ENCODE measurements at places on chromosomes 4 and X.

DNA sequence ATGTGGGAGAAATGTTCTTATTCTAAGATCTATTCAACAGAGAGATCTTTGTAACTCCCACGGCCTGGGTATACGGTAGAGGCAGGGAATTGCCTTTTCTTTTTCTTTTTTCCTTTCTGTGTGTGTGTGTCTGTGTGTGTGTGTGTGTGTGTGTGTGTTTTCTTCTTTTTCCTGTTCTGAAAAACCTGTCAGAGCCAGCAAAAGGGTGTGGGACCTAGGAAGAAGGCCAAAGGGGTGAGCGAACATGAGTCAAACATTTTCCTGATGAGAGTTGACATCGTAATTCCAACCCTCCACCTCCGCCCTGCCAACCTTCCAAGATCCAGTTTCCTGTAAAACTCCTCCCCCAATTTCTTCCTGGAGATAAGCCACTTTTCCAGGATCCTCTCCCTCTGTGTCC is 2.8 kb upstream of the CHIC2 start:
- no peak for DNase-seq

DNA sequence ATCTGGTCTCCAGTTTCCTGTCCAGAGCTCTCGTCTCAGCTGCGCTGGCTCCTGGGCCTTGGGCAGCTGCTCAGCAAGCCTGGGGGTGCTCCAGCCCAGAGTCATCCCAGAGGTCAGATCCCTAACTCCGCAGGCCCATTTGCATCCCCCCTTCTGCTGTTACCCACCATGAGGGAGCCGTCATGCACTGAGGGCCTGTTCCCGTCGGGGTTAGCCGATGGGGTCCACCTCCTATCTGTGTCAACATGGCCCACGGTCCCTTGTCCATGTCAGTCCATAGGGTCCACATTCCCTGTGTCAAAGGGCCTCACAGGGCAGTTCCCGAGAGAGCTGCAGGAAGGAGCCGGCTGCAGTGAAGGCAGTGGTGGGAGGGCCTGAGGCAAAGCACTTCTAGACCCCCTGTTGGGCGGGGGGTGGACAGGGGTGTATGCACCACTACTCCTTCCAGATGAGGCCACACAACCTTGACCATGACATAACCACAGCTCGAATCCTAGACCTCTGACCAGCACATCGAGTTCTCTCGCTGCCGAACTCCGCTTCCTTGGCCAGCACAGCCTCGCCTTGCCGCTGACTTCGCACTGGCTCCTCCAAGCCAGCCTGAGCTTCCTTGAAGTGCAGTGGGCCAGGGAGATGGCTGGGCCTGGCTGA is 24.9 kb downstream of the WDR1 start:
- DNase-seq, result no peak

DNA sequence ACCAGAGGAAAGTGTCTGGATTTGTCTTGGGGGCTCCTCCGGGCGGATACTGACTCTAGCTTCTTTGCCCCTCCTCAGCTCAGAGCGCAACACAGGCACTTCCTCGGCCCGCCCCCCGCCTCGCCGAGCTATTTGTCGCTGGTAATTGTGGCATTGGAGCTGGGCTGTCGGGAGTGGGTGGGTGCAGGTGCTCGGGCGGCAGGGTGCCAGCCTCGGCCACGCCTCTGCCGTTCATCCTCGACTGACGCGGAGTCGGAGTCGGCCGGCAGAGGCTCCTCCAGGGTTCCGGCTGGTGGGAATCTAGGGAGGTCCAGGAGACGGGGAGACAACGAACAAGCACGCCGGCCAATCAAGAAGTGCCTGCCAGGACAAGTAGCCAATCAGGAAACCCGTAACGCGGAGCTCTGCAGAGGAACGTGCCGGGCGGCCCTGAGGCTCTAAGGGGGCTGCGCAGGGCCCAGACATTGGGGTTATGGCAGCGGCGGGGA is 3.9 kb upstream of the SYN1 start:
- DNase-seq, result peak; percentile 57

- no peak for DNase-seq
Measured at GRCh38 chr4:61531188-61531587, 331.1 kb downstream of the ADGRL3 start.

DNA sequence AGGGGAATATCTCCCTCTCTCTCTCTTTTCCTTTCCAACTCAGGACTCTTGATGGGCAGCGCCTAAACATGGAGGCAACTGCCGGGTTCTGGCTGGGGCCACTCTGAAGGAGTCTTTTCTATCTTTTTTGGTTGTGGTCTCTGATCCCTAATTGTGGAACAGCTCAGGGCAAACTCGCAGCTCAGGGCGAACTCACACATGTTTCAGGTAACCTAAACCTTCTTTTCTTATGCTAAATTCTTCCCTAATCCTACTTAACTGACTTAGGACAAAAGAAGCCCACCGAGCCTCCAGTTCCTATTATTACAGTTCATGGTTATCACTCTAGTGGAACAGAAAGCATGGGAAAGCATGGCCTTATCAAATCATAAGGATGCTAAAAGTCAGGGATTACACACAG is 21.3 kb downstream of the ETDA start:
- DNase-seq, result no peak

- DNase-seq, result no peak
Measured at GRCh38 chr4:164815711-164816110, 61.3 kb upstream of the APELA start.

DNA sequence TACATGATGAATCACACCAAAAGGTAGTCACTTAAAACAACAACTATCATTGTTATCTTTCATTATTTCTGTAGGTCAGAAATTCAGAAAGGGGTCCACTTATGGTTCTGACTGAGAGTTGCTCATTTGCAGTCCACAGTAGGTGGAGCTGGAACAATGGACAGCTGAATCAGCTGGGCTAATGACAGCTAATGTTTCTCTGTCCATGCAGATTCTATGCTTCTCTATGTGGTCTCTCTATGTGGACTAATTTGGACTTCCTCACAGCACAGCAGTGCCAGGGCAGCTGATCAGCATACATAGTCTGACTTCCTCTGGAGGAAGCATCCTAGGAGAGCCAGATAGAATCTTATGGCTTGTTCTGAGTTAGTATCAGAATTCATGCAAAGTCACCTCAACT is 131.7 kb upstream of the INTU start:
- no peak for DNase-seq

DNA sequence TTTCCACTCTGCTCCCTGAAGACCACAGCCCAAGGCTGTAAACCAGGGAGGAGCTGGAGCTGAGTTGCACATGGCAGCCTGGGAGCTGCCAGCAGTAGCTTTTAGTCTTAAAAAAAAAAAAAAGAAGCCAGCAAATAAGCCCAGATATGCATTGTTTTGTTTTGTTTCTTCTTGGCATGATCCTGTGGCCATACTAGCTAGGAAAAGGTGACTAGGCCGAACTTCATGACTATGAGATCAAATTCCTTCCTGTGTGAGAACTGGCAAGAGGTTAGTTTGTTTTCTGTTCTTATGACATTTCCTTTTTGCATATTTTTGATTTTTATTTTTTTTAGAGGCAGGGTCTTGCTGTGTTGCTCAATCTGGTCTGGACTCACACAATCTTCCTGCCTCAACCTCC is 323.3 kb downstream of the DCTD start:
- no peak for DNase-seq

- no peak for DNase-seq
Measured at GRCh38 chr4:47209833-47210232, 178.5 kb downstream of the GABRB1 start.

GRCh38 chrX:46991664-46992063 is 79.4 kb downstream of the JADE3 start:
- no peak for DNase-seq

DNA sequence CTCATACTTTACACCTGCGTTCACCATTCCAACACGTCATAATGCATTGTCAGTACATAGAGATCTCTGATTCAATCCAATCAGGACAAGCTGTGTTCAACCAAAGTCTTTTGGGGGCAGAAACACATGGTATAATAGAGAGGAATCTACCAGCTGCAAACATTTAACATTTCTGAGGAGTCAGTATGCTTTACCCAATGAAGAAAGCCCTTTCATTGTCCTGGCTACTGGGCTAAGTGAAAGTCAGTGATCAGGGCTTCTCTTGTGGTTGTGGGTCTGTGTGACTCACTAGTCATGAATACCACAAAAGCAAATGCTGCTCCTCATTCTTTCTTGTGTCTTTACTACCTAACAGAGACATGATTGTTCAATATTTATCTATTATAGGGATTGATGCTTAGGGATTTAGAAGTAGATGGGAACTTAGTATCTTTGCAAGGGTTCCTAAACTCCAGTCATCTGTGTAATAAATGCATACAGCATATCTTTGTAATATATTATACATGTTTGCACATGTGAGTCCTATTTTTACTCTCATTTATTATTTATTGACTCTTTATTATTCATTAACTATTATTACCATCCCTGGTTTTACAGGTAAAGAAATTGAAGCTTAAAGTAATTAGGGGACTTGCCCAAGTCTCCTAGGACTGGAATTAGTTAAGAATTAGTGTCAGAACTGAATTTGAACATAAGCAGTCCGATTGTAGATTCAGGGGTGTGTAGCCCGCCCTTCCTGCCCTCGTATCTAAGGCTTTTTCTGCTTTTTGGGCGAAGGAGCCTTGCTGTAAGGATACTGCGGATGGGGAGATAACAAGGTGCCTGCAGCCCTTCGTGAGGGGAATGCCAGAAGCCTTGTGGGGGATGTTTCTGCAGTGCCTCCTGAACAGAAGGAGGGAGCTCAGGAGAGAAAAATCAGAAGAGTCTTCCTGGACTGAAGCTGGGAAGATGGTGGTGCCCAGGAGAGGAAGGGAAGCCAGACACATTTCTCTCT is 353.1 kb upstream of the BOD1L1 start:
- no peak for DNase-seq

- DNase-seq, result no peak
Measured at GRCh38 chr4:89619206-89619962, 217.6 kb downstream of the SNCA start.

DNA sequence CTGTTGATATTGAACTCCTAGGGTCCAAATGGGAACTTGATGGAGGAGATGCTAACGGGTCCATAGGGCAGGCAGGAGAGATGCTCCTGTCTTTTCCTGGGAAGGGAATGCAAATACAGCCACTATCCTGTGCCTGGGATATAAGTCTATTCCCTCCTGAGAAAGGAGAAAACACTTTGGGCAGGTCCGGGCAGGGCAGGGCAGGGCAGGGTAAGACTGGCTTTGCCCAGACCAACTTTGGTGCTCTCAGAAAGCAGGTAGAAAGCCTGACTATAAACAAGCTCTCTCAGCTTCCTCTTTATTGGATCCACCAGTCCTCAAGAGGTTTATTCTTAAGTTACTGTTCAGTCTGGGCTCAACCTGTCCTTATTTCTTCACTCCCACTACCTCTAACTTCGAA is 232.3 kb downstream of the PTTG2 start:
- no peak for DNase-seq

DNA sequence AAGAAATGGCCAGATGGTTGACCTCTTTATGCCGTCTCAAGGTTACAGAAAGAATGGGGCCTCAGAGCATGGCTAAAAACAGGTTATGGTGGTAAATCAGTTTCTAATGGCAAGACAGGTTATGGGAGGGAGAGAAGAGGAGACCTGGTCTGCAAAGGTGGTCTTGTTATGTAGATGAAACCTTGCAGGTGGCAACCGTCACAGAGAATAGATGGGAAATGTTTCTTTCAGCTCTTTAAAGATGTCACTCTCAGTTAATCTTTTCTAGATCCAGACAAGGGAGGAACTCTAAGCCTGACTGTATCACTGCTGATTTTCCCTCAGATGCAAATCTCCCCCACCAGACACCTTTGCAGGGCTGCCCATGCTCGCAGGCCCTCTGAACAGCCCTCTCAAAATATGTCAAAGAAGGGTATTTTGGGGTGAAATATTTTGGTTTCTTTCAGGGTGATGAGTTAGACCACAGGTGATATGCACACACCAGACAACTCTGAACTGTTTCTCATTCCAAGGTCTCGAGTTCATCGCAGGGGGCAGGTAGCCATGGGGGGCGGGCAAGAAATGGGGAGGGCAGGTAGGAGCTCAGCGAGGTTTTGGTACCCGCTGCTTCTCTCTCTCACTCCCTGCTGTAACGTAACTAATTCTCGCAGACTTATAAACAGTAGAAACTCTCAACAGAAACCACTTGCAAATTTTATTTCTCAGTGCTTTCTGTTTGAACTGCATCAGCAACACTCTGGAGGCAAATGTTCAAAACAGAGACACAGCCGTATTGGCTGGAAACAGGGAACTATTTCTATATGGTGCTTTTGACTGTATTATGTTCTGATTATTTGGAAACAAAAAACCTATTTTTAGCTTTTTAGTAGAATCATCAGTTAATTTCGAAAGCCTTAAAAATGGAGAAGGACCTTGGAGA is 32.4 kb downstream of the CASP3 start:
- DNase-seq, result no peak

DNA sequence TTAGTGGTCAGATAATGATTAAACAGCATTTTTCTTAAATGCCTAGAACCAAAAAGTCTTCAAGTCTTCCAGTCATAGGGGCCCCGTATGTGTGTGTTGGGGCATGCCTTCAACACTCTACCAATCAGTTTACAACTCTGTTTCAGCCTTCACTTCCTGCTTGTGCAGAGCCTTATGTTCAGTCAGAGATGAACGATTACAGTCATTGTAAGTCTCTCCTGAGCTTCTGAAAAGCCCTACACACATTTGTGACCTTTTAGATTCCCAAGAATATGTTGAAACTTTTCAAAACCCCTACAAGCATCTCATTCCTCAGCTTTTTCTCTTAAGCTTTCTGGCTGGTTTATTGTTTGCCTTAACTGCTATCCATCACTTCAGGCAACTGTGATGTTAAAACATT is 591.2 kb downstream of the ZNF674 start:
- no peak for DNase-seq

DNA sequence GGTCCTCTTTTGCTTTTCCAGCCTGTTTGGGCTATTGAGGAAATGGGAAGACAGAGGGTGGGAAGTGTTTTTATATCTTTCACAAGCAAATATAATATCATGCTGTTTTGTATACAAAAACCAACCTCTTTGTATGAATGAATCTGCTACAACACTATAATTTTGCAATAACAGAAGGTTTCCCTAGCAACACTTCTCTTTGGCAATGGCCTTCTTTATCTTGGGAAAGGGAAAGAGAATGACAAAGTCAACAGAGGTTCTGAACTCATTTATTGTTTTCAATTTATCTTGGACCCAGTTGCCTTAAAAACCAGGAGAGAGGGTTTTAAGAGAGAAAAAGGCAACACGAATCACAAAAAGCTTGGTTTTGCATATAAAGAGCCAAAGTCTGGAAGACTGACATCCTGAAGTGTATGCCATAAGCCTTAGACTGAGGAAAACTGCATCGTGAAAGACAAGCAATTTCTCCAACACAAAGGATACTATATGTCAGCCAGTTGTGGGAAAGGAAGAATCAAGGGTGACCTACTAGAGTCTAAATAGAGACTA is 121.8 kb upstream of the FAM241A start:
- no peak for DNase-seq

GRCh38 chr4:177204126-177204525 is 105.5 kb upstream of the NEIL3 start:
- DNase-seq, result no peak

DNA sequence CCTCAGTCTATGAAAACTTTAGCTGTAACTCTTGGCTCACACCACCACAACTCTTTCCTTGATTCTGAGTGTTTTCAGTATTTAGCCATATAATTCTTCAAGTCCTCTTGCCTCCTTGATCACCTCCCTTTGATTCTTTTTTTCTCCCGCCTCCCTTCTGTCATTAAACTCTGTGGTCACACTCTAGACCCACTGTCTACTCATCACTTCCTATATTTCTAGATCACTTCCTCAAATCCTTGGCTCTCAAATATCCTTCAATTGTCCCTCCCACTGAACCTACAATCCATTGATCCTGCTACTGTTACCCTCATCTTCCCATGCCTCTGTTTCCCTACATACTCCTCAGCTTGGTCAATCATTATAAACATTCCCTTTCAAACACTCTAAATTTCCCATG is 12.4 kb upstream of the CXXC4 start:
- no peak for DNase-seq

All from CD4-positive, alpha-beta T cell (primary cell).